Retinal pigment epithelial cell (primary cell): ENCODE measurements at places on chromosomes 1 and 21.

GRCh38 chr1:201266774-201267173 is 16.5 kb upstream of the PKP1 start:
- DNase-seq: no peak

DNA sequence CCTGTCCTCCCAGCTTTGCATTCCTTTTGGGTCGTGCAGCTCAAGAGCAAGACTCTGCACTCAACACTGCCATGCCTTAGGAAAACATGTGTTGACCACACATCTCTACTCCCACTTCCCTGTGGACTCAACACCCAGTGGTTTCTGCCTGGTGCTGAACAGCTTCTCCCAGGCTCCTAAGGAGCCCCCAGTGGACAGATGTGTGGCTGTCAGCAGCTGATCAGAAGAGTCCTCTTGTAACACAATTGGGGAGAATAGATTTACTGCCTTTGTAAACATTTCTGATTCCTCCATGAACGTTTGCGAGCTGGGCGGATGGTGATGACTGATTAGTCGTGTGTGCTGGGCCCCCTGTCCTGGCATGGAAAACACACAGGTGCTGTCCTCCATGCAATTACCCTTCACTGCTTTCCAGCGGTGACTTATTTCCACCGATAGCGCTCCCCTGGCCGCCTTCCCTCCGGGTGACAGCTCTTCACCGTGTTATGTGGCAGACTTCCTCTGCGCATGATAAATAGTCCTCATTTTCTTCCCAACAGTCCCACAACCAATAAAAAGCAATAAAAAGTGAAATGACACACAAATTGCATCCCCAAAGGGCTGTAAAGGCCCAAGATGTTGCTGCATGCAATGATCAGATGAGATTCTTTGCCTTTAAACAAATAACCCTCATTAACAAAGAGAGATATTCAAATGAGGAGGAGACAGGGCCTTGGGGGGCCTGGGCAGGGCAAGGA is 249.4 kb upstream of the AJAP1 start:
- no peak for DNase-seq

DNA sequence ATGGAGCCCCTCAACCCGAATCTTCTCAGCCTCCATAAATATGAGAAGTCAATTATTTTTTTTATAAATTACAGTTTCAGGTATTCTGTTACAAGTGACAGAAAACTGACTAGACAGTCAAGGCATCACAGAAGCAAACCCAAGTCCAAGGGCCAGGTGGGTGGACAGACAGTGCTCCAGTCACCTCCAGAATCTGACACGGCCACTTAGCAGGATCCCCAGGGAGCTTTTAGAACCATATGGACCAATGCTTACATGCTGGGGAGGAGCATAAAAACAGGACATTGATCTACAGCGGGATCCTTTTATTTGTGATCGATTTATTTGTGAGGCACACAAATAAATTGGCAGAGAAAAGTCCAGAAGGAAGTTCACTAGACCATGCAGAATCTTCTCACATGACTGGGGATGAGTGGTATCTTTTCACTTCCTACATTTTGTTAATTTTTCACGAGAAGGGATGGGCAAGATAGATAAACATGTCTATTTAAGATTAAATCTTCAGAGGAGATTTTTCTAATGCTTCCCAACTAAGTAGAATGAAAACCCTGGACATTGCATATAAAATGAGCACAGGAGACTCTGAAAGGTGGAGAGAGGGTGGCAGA is 15.0 kb downstream of the ZNF496 start:
- no peak for DNase-seq

- no peak for DNase-seq
Measured at GRCh38 chr1:234214129-234214910, 158.9 kb upstream of the COA6 start.

DNA sequence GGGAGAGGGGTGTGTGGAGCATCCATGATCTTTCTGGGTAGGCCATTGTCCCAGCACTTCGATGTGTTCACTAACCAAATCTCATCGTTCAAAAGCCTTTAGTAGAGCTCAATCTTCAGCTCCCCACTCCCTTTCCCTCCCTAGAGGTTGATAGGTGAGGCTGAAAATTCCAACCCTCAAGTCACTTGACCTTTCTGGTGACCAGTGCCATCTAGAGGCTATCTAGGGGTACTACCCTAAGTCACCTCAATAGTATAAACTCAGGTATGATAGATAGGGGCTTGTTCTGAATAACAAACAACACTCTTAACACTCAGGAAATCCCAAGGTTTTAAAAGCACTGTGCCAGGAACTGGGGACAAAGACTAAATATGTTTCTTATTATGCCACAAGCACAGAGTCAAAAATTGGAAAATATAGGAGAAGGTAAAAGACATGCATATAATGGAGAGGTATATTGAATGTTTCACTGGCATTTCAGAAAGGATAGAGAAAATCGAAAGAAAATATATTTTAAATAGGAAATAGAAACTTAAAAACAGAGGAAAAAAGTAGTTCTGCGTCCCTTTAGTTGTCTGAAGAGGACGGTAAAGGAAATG is 42.9 kb upstream of the CD53 start:
- DNase-seq: no peak
